ACHN (cell line): ENCODE measurements at places on chromosomes 4 and X.

DNA sequence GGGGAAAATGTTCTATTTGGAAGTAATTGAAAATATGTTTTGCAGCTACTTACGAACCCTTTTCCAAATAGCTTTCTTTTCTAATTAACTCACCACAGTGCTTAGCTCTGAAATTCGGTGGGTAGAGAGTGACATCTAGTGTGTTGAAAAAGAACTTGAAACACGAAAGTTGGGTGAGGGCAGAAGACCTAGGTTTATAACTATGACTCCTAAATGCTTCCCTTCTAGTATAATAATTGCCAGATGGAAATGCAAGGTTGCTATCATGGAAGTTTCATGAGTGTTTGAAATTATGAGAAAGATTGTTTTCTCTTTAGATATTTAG is 77.3 kb upstream of the NOCT start:
- DNase-seq: peak; percentile 43

DNA sequence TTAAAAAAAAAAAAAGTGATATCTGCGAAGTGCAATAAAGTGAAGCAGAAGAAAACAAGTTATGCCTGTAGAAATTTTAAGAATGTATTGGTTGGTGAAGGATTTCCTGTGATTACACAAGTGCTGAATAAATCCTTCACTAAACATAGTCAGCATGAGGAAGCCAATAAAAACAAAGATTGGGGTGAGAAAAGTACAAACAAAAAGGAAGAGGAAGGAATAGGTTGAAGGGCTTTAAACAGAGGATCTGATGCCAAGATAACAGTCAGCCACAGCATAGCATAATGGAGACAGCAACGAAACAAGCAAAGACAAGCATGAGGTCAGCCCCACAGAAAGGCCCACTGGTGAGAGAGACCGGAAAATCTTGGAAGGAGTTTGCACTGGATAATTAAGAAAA is 372.2 kb downstream of the ADAM29 start:
- DNase-seq: no peak

DNA sequence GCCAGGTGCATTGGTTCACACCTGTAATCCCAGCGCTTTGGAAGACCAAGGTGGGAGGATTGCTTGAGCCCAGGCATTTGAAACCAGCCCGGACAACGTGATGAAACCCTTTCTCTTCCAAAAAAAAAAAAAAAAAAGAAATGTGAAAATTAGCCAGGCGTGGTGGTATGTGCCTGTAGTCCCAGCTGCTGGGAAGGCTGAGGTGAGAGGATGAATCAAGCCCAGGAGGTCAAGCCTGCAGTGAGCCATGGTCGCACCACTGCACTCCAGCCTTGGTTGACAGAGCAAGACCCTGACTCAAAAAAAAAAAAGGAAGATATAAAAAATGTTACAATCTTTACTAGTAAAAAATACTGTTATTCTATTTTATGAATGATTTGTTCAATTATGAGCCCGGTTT is 5.9 kb downstream of the FAM199X start:
- peak; percentile 57 for DNase-seq

GRCh38 chr4:172134521-172134920 is 321.3 kb downstream of the GALNTL6 start:
- DNase-seq: no peak

GRCh38 chr4:156946516-156947424 is 24.8 kb downstream of the PDGFC start:
- peak; percentile 97 for DNase-seq

DNA sequence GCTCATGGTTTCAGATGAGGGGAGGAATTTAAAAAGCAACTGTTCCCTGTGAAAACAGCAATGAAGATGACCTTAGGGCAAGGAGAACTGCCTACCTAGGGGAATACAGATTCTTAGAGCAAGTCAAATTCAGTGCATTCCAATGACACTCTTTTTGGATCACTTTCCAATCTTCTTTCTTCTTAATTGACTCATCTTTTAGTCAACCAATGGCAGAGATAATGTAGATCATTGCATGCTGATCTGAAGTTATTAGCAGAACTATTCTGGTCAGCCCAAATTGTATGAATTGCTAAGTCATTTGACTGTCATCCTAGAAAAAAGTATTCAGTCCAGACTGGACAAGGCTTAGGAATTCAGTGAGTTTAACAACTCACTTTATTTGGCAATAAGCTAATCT is 12.6 kb upstream of the NR3C2 start:
- no peak for DNase-seq

- no peak for DNase-seq
Observed at GRCh38 chrX:39372115-39372514, 570.9 kb downstream of the MID1IP1 start.

- DNase-seq: no peak
Observed at GRCh38 chrX:10514891-10515290, 105.5 kb downstream of the MID1 start.

DNA sequence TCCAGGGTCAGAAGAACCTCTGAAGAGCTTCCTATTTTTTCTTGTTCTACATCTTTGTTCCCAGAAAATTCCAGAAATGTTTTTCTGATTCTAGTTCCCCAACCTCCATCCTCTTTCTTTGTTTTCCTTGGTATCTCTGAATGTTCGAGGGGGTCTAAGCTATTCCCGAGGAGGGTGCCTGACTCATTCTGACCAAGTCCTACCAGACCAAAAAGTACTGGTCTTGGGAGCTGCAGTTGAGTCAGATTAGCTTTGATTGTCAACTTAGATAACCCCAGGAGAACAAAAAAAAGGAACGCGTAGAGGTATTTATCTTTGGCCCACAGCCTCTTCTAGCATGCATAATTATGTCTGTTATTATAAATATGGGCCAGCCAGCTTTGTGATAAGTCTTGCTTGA is 12.1 kb upstream of the TENM3 start:
- DNase-seq: no peak

- DNase-seq: no peak
Observed at GRCh38 chrX:9626379-9626778, 139.3 kb downstream of the GPR143 start.

DNA sequence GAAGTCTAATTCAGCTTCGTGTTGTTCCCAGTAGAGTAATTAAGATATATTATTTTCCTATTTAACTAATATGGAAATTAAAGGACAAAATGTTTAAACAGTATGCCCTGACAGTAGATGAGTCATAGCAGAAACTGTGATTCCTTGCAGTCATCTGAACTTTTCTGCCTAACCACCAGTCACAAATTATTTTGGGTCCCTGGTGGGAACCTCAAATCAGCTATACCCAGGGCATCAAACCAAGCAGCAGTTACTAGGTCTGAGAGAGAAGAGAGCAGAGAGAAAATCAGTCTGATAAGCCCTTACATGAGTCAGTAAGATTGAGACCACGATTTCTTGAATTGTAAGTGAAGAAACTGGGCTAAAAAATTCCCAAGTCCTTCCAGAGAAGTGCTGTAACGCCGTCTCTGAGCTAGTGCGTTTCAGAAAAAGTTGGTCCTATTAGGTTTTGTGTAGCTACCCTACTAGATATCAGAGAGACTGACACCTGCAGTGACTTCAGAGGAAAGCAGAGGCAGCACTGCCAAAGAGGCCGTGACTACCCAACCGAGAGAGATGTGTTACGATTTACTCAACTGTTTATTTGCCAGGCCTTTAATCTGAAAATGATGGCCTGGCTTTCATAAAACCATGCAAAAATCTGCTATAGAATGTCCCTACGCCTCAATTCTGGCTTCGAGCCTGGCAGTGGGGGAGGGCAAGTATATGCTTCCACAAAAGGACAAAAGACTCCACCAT is 21.7 kb upstream of the GPM6A start:
- DNase-seq: no peak

DNA sequence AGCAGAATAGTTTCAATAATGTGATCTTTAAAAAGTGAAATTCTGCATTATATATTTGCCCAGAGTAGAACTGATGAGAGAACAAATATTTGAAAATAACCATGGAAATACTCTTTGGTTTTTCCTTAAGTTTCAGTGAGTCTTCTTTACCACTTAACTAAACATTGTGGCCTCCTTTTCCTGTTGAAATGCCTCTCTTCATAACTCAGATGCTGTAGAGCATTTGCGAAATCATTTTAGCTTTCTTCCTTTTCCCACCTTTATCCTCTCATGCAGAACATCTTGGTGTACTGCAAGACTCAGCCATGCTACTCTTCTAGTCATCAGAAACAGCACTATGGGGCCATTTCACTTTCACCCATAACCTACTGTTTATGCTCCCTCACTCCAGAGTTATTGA is 48.2 kb downstream of the CASK start:
- no peak for DNase-seq

GRCh38 chrX:47644557-47645091 is 5.7 kb downstream of the ELK1 start:
- DNase-seq: no peak

DNA sequence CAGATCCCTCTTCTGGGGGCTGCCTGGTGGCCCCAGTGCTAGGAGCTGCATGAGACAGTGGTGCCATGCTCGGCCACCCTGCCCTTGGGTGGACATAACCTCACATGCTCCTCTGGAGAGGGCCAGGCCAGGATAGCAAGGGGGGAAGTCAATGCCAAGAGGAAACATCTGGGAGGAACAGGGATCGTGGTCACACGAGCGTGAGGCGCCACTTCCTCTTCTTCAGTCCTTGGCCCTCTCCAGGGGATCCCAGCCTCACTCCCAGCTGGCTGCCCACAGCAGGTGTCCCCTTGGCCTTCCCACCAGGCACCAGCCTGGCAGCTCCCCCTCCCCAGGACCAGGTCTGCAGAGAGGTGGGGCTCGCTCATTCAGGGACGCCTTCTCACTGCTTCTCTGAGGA is 28.6 kb downstream of the TBC1D14 start:
- DNase-seq: no peak

DNA sequence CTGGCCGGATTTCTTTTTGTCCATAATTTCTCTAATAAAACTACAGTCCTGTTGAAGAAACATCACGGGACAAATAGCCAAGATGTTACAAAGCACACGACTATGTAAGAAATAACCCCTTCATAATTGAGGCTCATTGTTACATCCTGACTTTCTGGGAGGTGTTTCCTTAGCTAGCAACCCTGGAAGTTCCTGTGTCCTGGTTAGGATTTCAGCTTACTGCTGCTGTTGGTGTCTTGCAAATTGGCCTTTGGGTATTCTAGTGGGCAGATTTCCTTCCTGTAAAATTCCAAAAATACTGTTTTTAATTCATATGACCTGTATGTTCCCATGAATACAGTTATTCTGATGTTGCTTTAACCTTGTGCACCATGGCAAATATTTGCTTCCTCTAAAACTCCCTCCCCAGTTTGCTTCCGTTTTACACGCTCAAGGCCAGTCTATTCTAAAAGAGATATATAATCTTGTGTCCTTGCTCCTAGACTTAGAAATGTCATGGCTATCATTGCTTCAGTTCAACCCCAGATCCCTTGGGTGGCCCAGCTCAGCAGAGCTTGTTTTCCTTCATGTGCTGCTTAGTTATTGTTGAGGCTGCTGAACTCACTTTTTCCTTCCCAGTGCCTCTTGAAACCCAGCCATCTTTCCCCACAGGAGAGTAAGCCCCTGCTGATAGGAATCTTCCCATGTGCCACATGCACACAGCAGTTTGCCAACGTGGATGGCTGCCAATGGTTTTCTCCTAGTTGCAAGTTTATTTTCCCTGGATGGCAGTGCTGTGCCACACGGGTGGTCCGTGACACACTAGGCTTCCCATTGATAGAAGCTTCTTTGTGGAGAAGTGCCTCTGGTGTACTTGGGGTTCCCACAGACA is 75.8 kb downstream of the TSPAN7 start:
- DNase-seq: no peak

DNA sequence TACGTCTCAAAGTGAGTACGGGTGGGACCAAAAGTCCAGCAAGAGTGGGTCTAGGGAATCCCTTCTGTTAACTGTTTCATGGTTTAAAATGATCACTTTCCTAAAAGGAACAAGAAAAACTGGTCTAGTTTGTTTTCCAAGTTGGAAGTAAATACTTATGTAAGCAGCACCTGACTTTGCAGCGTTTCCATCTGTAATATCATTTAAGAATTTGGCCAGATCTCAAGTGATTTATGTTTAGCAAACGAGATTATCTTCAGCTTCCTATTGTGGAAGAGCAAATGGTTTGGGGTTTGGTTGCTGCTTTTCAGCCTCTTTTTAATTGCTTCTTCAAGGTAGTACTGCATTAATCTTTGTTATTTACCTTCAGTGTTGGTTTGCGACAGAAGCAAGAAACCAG is 50.4 kb downstream of the FHIP1A start:
- no peak for DNase-seq

GRCh38 chrX:100381619-100382018 is 28.5 kb downstream of the PCDH19 start:
- no peak for DNase-seq

GRCh38 chrX:123990602-123991001 is 29.1 kb downstream of the STAG2 start:
- no peak for DNase-seq

GRCh38 chr4:48254381-48255071 is 15.1 kb downstream of the TEC start:
- DNase-seq: peak; percentile 42

GRCh38 chr4:174118171-174118570 is 165.3 kb downstream of the FBXO8 start:
- no peak for DNase-seq

DNA sequence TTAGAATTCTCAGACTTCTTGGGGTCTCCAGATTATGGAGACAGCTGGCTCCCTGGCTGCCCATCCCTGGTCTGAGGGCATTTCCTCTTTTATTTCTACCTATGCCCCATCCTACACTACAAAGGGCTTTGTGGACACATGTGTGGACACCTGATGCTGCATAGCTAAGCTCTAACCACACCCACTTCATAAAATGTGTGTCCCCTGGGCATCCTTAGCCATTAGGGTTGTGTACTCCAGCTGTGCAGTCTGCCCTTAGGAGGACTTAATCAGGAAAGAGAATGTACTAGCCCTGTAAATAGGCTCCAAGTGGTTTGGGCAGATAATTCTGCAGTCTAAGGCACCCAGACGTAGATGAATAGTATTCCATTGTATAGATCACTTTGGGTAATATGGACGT is 47.0 kb downstream of the COQ2 start:
- no peak for DNase-seq

DNA sequence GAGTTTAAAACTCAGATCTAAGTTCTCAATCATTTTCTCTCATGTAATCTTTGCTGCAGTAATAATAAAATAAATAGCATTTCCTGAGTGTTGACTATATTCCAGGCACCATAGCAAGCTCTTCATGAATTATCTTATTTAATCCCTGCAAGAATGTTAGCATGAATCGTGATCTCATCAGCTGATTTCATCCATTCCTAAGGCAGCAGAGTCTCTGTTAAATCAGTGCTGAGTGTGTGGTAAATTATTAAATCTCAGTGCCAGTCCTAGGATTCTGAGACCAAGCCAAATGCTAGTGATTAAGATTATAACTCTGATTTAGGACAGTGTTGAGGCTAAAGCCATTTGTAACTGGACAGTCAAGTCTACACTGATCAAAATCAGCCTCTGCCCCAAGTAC is 240.3 kb upstream of the TAPT1 start:
- DNase-seq: no peak

- DNase-seq: peak; percentile 81
Observed at GRCh38 chr4:52051615-52052474, 741 bp downstream of the SPATA18 start.

DNA sequence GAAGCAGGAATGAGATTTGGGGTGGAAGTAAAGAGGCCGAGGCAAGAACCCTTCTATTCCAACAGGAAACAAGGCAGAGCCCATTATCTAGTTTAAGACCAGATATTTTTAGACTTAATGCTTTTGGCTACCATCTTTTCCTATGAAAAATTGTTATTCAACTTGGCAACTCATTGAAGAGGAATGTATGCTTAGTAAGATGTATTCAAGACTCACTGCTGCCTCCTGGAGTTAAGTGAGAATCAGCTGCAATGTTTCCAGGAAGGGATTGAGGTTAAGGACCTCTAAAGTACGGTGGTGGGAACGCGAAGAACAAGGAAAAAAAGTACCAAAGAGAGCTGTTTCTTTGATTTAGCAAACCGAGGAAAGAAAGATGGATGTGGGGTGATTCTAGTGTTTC is 89.1 kb downstream of the RAPGEF2 start:
- peak; percentile 78 for DNase-seq
